ENCODE measurements at places on chromosomes 4 and X. TPM values are rescaled to one million over a fixed set of nuclear protein-coding genes. Genes with fewer than 3 reads are reported as not detected.
A peak's percentile ranks its signal among the peaks of the same experiment; 100 is the strongest.

DNA sequence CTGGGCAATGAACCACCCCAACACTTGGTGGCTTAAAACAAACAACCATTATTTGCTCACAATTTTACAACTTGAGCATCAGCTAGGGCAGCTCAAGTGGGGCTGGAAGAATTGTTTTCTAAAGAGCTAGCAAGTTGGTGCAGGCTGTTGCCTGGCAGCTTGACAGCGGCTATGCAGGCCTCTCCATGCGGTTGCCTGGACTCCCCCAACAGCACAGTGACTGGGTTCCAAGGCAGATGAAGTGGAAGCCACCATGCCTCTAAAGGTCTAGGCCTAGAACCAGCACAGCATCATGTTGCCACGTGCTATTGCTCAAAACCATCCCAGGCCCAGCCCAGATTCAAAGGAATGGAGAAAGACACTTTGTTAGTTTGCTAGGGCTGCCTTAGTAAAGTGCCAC is 114.8 kb downstream of the BCOR start:
- no peak for DNase-seq

Gene CENPE
- 3.4 TPM for total RNA-seq

GRCh38 chr4:165222651-165222994 is 15.3 kb downstream of the KLHL2 start:
- DNase-seq = no peak

GRCh38 chr4:38675146-38676121 is 11.4 kb downstream of the KLF3 start:
- DNase-seq = peak; percentile 82

GRCh38 chrX:150165776-150166610 is 197.1 kb upstream of the MAMLD1 start:
- no peak for DNase-seq

GRCh38 chrX:66638591-66639500 is at the start of gene EDA2R:
Gene EDA2R (minus strand): TSS chrX:66639078. CDS start chrX:66616020, 23,058 bp downstream.
- DNase-seq = peak; percentile 11

DNA sequence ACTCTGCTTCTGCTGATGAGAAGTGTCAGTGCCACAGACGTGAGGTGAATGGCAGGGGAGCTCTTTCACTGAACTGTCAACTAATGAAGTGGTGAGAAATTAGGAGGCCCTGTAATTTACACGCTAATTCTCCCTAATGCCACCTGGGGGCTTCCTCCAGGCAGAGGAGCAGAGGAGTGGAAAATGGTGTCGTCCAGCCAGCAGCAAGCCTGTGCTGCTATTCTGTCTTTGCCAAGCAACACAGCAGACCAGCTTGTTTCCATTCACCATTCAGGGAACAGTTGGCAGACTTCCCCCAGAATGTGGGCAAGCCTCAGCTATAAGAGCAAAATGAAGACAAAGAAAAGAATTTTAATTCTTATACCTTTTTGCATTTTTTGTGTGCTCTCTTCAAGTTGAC is 245.2 kb upstream of the TET2 start:
- DNase-seq = no peak

GRCh38 chr4:67727124-67727850 is 26.3 kb upstream of the UBA6 start:
- DNase-seq = no peak

Gene GAGE12H
- total RNA-seq = not detected

DNA sequence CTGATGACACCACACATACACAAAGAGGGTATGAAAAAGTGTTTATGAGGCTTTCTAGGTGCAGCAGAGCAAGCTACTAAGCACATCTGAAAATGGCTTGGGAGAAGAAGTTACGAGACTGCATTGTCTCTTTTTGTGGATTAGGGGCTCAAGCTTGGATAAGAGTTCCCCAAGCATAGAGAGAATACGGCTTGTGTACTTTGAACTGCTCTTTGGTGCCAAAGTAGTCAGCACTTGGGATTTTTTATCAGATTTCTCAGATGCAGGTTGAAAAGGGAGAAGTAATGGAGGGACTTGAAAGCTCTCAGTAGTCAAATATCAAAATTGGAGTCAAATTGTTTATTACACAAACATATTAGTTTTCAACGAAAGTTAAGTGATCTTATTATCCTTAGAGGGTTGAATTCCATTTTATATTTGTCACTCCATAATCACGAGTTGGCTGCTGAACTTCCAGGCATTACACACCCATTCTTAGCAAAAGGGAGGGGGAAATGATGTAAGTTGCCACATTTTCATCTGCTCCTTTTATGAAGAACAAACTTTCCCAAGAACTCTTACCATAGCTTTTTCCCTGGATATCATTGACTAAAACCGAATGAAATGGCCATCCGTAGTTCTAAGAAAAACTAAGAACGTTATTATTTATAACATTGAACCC is 1904.9 kb downstream of the PCDH7 start:
- DNase-seq = no peak

DNA sequence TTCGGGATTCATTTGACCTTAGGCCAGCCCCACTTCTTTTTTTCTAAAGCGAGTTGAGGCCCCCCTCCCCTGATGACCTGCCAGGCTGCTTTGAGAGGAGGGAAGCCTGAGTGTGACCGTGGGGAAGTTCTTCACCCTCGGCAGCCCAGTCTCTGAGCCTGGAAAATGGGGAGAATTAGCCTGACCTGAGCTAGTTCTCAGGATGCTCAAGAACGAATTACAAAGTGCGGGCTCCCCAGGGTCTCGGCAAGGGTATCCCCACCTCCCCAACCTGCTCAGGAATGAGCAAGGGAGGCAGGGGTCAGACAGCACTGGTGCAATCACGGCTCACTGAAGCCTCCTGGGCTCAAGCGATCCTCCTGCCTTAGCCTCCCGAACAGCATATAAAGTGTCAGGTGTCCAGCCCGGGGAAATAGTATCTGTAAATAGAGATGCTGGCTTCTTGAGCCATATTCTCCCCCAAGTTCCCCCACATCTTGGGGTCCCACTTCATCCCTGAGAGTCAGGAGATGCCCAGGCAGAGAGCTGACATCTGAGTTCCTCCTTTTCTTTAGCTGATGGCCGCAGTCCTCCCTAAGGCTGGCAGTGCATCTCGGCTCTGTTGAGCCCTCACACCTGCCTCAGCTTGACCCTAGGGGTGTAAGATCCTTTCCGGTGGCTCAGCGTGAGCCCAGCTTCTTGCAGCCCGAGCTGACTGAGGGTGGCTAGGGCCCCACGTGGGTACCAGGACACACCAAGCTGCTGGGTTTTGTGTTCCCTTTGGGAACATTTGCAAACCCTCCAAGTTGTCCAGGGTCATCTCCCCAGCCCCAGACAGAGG is 1.6 kb downstream of the DUSP9 start:
- peak; percentile 2 for DNase-seq

- no peak for DNase-seq
Observed at GRCh38 chr4:90951037-90951436, 823.8 kb downstream of the CCSER1 start.

DNA sequence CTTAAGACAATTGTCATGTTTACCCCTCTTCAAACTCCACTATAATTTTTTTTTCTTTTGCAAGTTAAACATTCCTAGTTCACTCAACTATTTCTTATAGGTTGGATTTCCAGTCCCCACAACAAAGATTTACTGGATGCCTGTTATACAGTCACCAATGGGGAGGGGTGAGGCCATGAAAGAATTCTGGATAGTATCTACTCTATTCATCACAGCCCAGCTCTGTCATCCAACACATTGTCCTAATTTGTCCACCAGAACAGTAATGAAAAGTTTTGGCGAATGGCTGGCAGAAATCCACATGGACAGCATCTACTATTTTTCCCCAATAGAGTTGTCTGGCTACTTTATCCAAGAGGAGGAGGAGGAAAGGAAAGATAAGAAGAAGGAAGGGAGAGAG is 192.7 kb upstream of the S100G start:
- DNase-seq = no peak

DNA sequence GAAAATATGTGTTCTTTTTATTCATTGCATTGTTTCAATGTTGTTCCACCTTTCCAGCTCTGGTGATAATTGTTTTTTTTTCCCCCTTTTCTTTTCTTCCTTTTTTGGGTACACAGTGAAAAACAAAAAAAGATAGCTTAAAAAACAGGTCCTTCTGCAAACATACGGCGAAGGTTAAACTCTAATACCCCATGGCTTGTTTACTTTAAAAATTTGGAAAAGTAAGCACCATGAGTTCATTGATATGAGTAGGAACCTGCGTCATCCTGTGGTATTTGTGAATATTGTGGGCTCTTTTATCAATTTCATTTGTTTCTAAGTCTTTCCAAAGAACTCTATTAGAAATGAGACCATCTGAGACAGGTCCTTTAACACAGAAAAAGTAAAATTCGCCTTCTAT is 123.5 kb downstream of the CHRNA9 start:
- no peak for DNase-seq

DNA sequence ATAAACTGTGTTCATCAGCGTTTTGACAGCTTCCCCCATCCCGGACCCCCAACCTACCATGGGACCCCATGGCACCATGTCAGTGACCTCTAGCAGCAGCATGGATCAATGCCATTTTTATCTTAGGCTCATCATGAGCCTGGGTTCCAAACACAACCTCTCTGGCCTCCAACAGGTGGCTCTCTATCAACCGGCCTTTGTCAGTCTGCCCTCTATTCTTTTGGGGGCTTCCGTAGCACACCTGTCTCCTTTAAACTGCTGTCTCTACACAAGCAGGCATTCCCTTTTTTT is 721 bp upstream of the TMEM150C start:
- DNase-seq = no peak

Gene AGTR2
- total RNA-seq = not detected

- no peak for DNase-seq
Observed at GRCh38 chrX:50920132-50920531, 9.6 kb downstream of the BMP15 start.

DNA sequence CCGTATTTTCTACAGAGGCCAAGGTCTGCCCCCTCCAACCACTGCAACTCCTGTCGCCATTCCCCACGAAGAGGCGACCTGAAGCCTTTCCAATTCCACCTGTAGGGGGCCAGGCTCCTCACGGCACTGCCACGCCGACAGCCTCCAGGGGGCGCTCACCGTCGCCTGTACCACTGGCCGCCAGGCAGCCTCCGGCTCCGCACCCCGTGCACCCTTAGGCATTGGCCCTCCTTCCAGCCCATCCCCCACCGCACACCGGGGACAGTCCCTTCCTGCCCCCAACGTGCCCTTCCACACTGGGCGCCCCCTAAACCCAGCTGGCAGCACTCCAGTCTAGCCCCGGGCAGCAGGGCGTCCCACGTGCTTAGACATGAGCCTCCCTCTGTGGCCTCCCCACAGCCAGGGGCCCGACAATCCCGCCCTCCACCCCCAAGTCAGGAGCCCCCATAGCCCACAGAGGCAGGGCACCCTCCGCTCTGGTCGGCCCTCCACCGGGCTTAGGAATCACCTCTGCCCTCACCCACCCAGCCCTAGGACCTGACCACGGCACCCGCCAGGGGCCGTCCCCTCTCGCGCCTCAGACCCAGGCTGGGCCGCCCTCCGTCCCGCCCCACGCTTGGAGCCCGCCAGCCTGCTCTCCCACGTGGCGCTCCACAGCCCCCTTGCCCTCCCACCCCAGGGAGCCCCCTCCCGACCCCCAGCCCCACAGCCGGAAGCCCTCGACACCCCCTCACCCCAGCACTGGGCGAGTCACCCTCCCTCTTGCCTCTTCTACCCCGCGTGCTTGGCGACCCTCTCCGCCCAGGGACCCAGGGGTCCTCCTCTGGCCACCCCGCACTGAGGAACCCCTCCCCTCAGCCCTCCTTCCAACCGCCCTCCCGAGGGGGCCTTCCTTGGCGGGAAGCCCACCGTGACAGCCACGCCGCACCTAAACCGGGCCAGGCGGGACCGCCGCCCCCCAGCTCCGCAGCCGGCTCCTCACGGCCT is 711 bp downstream of the PNMA6E start:
- peak; percentile 45 for DNase-seq

Gene HMGN5
- 2.0 TPM for total RNA-seq

Gene NUDT11
- 3.9 TPM for total RNA-seq

Gene USP27X
- 1.1 TPM for total RNA-seq

- DNase-seq = no peak
Observed at GRCh38 chr4:100014616-100015015, 64.5 kb upstream of the H2AZ1 start.

Gene AFM
- not detected for total RNA-seq

GRCh38 chr4:91198951-91199350 is 1071.8 kb downstream of the CCSER1 start:
- DNase-seq = no peak

DNA sequence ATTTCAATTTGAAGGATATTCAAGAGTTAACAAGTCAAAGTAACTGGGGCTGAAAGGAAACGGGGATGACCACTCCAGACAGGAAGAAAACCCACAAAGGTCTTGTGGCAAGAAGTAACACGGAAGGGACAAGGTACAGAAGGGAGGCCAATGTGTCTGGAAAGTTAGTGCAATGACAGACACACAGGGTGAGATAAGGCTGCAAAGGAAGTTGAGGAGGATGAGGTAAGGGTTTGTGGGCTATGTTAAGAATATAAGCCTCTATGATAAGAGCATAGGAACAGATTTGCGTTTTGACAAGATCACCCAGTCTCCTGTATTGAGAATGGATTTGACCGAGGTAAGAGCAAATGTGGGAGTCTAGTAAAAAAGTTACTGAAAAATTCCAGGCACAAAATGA is 21.9 kb upstream of the EMCN start:
- no peak for DNase-seq

DNA sequence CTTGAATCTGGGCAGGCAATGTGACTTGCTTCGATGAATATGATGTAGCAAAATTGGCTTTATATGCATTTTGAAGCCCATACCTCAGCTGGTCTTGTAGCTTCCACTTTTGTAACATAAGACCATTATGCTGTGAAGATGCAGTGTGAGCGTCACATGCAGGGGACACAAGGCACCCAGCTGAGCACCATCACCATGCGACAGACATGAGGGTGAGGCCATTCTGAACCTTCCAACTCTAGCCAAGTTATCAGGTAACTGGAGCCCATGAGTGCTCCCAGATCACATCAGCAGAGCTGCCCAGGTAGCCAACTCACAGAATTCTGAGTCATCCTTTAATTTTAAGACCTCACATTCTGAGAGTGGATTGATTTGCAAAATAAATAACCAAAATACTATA is 705.9 kb downstream of the FSTL5 start:
- no peak for DNase-seq

Gene SHROOM3
- total RNA-seq = 0.05 TPM

- DNase-seq = no peak
Observed at GRCh38 chrX:20224814-20225487, 41.8 kb downstream of the RPS6KA3 start.

DNA sequence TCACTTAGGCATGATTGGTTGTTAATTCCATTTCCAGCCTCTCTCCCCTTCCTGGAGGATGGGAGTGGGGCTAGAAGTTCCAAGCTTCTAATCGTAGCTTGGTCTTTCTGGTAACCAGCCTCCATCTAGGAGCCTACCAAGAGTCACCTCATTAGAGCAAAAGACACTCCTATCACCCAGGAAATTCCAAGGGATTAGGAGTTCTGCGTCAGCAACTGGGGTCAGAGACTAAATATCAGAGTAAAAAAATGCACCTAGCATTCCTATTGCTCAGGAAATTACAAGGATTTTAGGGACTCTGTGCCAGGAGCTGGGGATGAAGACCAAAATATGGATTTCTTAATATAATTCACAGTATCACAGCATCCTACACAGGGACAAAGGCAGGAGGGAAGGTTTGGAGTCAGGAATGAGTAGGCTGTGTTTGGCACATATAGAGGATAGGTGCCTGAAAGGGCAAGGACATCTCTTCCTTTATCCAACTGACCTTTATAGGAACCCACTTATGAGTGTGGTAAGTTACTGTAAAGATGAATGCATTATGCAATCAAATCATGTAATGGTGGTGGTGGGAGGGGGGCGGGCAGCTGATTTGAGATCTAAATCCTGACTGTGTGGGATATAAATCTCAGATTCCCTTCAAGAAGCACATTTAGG is 30.5 kb upstream of the LIMCH1 start:
- DNase-seq = no peak

Gene SCML2
- 3.4 TPM for total RNA-seq

All from activated T-cell treated with anti-CD3 and anti-CD28 coated beads, Interleukin-2, amount 50 U/mL, for 4 hours (primary cell).